GM23338 (cell line): ENCODE measurements at places on chromosomes 16 and 17. TPM values are rescaled to one million over a fixed set of nuclear protein-coding genes. Genes with fewer than 3 reads are reported as not detected.
A peak's percentile ranks its signal among the peaks of the same experiment; 100 is the strongest.

TMEM101 gene
- total RNA-seq: 31.6 and 38.4 TPM in 2 replicates

SEPTIN1 gene
- 0.21 and 0.35 TPM in 2 replicates for total RNA-seq

DNA sequence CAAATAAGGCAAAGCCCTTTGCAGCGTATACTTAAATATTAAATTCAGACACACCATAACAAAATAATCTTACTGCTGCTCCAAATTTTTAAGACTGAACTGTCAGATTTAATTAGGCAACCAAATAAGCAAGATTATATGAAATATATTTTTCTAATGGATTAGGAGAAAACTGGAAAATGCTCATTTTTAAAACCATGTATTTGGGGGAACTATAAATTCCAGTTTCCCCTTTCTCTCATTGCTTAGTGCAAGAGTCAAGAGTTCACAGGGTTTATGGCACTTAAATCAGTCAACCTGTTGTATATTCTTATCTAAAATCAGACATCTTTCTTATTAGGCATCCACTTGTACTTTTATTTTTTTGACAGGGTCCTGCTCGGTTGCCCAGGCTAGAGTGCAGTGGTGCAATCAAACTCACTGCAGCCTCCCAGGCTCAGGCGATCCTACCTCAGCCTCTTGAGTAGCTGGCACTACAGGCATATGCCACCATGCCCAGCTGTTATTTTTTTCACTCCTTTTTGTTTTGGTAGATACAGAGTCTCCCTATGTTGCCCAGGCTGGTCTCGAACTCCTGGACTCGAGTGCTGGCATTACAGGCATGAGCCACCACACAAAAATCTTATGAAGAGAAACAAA, 2.1 kb upstream of the KANSL1 start:
- no peaks in the 10 kb centered on the region for H3K36me3 ChIP-seq
- H3K27me3 ChIP-seq: no peaks in the 10 kb centered on the region
- no peak overlapping the region for H3K4me3 ChIP-seq
- peaks cover 15% of the 10 kb centered on the region for H3K4me1 ChIP-seq
- peak overlapping the region; percentile 17; the same call in 1 of the 2 replicates for H3K27ac ChIP-seq
- no peak for DNase-seq

- no peak for DNase-seq
- no peaks in the 10 kb centered on the region for H3K4me1 ChIP-seq
- no peaks in the 10 kb centered on the region for H3K27me3 ChIP-seq
- H3K4me3 ChIP-seq: no peak overlapping the region
- peaks cover 41% of the 10 kb centered on the region for H3K36me3 ChIP-seq
These were observed 11.0 kb downstream of the CCDC47 start for GRCh38 chr17:63762161-63763078.

DNA sequence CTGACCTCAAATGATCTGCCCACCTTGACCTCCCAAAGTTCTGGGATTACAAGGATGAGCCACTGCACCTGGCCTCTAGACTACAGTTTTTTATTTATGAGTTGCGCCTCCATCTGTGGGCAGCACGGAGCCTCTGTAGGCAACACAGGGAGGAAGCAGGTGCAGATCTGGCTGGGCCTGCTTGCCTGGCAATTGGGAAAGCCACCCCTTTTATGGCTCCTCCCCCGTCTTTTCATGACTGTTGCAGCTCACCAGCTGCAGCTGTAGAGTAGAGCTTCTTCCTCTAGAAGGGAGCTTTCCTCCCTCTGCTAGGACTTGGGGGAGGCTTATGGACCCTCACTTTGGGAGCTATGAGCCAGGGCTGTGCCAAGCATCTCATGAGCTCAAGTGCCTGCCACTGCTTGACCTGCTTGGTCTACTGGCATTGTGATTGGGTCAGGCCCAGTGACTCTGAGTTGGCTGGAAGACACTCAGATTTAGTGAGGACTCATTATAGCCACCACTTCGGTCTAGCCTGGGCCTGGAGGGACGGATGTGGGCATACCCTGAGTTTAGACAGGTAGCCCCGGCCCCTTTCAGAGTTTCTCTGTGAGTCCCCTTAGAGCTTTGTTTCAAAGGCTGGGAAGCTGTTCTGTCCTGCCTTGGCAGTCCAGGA, 6.9 kb upstream of the SLC7A6 start:
- no peaks in the 10 kb centered on the region for H3K4me1 ChIP-seq
- no peaks in the 10 kb centered on the region for H3K36me3 ChIP-seq
- no peak for DNase-seq
- H3K4me3 ChIP-seq: no peak overlapping the region
- H3K27ac ChIP-seq: no peak overlapping the region

GRCh38 chr16:55510185-55510805, 1.4 kb downstream of the LPCAT2 start:
- H3K36me3 ChIP-seq: no peaks in the 10 kb centered on the region
- H3K27ac ChIP-seq: no peak overlapping the region
- peak overlapping the region; percentile 79 for H3K4me3 ChIP-seq
- H3K4me1 ChIP-seq: 0 out of 2 replicates have a peak, but pooled peaks cover 4% of the 10 kb centered on the region
- H3K27me3 ChIP-seq: no peaks in the 10 kb centered on the region
- no peak for DNase-seq

GRCh38 chr16:528111-529011, 849 bp downstream of the CAPN15 start:
- peak; percentile 63 for DNase-seq
- peak overlapping the region; percentile 79 for H3K4me3 ChIP-seq
- H3K36me3 ChIP-seq: no peaks in the 10 kb centered on the region
- no peak overlapping the region for H3K27ac ChIP-seq
- no peaks in the 10 kb centered on the region for H3K27me3 ChIP-seq

- no peaks in the 10 kb centered on the region for H3K4me1 ChIP-seq
- no peak for DNase-seq
- H3K36me3 ChIP-seq: no peaks in the 10 kb centered on the region
- H3K27me3 ChIP-seq: no peaks in the 10 kb centered on the region
These were observed 123.7 kb downstream of the SPACA3 start for GRCh38 chr17:33115366-33115765.

DNA sequence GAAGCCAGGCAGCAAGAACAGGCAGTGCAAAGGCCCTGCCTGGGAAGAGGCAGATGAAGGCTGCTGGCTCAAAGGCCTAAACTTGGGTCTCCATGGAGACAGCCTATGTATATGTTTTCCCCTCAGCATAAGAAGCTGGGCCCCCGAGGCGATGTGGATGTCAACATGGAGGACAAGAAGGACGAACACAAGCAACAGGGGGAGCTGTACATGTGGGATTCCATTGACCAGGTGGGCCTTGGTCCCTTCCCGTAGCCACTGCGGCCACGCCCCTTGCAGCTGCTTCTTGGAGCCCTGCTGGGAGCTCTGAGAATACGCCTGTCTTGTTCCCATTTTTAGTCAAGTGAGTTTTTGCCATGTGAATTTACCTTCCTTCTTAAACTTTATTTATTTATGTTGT, 106.0 kb downstream of the SDR42E1 start:
- no peaks in the 10 kb centered on the region for H3K4me1 ChIP-seq
- H3K27ac ChIP-seq: no peak overlapping the region
- H3K4me3 ChIP-seq: no peak overlapping the region
- H3K27me3 ChIP-seq: no peaks in the 10 kb centered on the region
- DNase-seq: peak; percentile 71

DNA sequence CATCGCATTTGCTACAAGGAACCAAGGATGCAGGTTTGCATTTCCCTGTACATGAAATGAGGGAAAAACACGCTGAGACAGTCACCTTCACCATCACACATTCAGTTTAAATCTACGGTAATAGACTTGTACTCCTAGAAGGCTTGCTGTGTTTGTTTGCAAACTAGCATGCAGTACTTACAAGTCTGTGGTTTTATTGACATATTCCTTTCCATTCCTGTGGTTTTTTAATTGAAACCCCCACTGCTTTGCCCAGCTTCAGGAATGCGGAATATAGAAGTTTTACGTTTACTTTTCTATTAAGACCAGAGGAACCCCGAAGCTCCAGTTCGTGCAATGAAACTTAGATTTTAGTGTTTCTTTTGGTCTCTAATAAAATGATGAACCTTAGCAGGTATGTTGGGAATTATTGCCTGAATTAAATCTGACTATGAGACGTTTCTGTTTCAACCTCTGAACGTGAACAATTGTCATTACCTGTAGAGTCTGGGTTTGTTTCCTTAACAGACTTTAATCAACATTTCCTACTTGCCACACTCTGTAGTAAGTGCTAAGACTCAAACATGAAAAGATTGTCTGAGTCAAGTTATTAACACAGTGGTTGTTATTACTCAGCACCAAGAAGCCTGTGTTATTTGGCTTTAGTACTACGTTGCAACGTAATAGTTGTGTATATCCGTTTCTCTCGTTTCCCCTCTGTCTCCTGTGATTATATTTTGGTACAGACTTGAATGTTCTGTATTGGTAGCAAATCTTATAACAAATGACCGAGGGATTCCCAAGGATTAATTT, 793.3 kb upstream of the GOT2 start:
- H3K27ac ChIP-seq: no peak overlapping the region
- no peak for DNase-seq
- H3K27me3 ChIP-seq: no peaks in the 10 kb centered on the region
- H3K4me1 ChIP-seq: no peaks in the 10 kb centered on the region; the same call in 1 of the 2 replicates
- no peaks in the 10 kb centered on the region for H3K36me3 ChIP-seq
- H3K4me3 ChIP-seq: no peak overlapping the region

ATP6V0C gene
- total RNA-seq: 98.2 and 109 TPM in 2 replicates

- H3K27me3 ChIP-seq: no peaks in the 10 kb centered on the region
- DNase-seq: peak; percentile 87
- peaks cover 16% of the 10 kb centered on the region for H3K4me1 ChIP-seq
- peak overlapping the region; percentile 100 for H3K27ac ChIP-seq
- no peaks in the 10 kb centered on the region for H3K36me3 ChIP-seq
These were observed 1.1 kb upstream of the ZNF747 start for GRCh38 chr16:30535777-30536190.

TBC1D3G gene
- not detected in 2 replicates for total RNA-seq

DNA sequence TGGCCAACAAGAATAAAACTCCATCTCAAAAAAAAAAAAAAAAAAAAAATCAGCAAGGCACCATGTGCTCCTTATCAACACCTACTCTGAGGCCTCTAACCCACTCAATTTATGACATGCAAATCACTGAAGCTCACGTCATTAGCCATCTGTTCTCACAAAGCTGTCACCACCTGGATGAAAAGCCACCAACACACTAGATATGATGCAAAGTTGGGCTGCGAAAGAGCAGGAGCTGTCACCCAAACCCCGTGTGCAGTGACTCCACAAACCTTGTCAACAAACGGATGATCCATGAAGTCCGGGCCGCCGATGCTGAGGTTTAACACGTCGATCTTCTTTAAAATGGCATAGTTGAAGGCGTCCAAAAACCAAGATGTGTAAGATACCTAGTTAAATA, 25.3 kb downstream of the MBTPS1 start:
- DNase-seq: no peak
- no peaks in the 10 kb centered on the region for H3K4me1 ChIP-seq
- H3K4me3 ChIP-seq: no peak overlapping the region
- no peak overlapping the region for H3K27ac ChIP-seq
- H3K27me3 ChIP-seq: no peaks in the 10 kb centered on the region

CYGB gene
- 1.7 and 2.1 TPM in 2 replicates for total RNA-seq

DNA sequence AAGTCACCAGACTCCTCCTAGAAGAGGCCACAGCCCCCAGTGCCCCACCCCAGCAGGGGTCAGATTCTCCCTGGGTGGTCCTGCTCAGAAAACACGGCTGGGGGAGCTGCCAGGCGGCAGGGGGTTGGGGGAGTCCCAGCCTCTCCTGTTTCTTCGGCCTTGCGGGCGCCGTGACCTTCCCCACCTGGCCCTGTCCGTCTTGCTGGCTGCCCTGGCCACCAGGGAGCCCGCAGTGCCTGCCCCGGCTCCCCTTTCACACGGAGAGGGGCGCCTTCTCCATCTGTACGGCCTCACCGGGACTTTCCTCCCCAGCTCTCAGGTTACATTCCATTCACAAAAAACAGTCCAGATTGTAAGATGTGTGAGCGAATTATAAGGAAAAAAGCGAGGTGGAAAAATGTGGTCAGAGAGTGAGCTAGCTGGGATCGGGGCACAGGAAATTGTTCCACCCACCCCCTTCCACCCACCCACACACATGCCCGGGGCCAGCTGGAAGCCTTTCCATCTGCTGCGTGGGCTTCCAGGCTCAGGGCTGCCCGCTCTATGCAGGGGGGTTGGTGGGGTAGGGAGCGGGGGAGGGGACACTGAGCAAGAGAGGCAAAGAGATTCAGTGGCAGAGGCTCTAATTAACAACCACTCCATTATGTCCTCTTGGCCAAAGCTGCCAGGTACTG, 14.6 kb upstream of the CIBAR2 start:
- H3K36me3 ChIP-seq: no peaks in the 10 kb centered on the region
- peaks cover 26% of the 10 kb centered on the region for H3K4me1 ChIP-seq
- DNase-seq: peak; percentile 75

- H3K27ac ChIP-seq: no peak overlapping the region
- H3K4me3 ChIP-seq: no peak overlapping the region
These were observed 263.0 kb downstream of the C16orf95 start for GRCh38 chr16:87054154-87054553.

GRCh38 chr16:12757546-12757945, 46.1 kb downstream of the CPPED1 start:
- no peaks in the 10 kb centered on the region for H3K27me3 ChIP-seq
- H3K4me3 ChIP-seq: no peak overlapping the region
- no peaks in the 10 kb centered on the region for H3K36me3 ChIP-seq

GRCh38 chr16:17340804-17341203, 130.0 kb downstream of the XYLT1 start:
- no peaks in the 10 kb centered on the region for H3K4me1 ChIP-seq
- no peaks in the 10 kb centered on the region for H3K27me3 ChIP-seq
- H3K36me3 ChIP-seq: no peaks in the 10 kb centered on the region
- no peak overlapping the region for H3K4me3 ChIP-seq
- no peak overlapping the region for H3K27ac ChIP-seq

GRCh38 chr17:5797447-5798050, 213.2 kb upstream of the NLRP1 start:
- peaks cover 28% of the 10 kb centered on the region for H3K4me1 ChIP-seq
- no peaks in the 10 kb centered on the region; the same call in 1 of the 2 replicates for H3K36me3 ChIP-seq
- DNase-seq: peak; percentile 16
- no peaks in the 10 kb centered on the region for H3K27me3 ChIP-seq
- H3K4me3 ChIP-seq: 0 out of 2 replicates have a peak overlapping the region, but pooled peaks have one; percentile 28
- no peak overlapping the region for H3K27ac ChIP-seq

DNA sequence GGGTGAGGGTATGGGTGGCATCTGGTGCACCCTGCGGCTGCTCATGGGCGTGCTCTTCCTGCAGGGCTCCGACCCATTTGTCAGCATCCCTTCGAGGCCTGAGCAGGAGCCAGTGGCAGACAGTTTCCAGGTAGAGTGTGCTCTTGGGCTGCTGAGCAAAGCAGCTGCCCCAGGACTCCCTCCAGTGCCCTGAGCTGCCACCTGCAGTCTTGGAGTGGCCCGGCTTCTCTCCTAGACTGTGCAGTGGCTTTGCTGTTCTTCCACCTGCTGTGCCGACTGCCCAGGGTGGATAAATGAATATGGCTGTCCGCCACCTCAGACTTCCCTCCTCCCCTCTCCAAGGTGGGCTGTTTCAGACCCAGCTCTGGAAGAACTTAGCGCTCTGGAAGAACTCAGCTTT, 10.8 kb upstream of the JPT2 start:
- peaks cover 16% of the 10 kb centered on the region for H3K36me3 ChIP-seq
- DNase-seq: no peak
- no peaks in the 10 kb centered on the region for H3K27me3 ChIP-seq
- H3K4me3 ChIP-seq: no peak overlapping the region
- H3K4me1 ChIP-seq: no peaks in the 10 kb centered on the region
- H3K27ac ChIP-seq: no peak overlapping the region

- H3K4me3 ChIP-seq: no peak overlapping the region
- H3K27ac ChIP-seq: no peak overlapping the region
- H3K27me3 ChIP-seq: peaks cover 12% of the 10 kb centered on the region
- peaks cover 11% of the 10 kb centered on the region for H3K4me1 ChIP-seq
These were observed 7.3 kb upstream of the HAP1 start for GRCh38 chr17:41741709-41742108.

GRCh38 chr16:78100112-78100467, 636 bp downstream of the WWOX start:
- peaks cover 21% of the 10 kb centered on the region for H3K27me3 ChIP-seq
- no peak overlapping the region for H3K27ac ChIP-seq
- no peaks in the 10 kb centered on the region for H3K36me3 ChIP-seq
